ENCODE measurements at places on chromosomes 11 and 22.
A peak's percentile ranks its signal among the peaks of the same experiment; 100 is the strongest.

DNA sequence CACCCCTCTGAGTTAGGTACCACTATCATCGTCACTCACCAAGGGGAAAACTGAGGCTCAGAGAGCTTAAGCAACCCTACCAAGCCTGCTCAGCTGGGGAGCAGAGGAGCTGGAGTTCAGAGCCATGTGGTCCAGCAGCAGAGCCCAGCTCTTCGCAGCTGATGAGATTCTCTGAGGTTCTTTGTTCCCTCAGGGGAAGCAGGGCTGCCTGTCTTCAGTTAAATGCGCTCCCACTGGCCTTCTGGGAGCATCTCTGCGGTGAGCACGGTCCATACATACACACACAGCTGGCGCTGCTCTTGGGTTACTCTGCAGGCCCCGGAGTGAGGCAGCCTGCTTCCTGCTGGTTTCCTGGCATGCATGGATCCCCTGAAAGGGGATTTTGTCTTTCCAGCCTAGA lies 5.2 kb upstream of the PTGDR2 start:
- peak; percentile 42 for DNase-seq

DNA sequence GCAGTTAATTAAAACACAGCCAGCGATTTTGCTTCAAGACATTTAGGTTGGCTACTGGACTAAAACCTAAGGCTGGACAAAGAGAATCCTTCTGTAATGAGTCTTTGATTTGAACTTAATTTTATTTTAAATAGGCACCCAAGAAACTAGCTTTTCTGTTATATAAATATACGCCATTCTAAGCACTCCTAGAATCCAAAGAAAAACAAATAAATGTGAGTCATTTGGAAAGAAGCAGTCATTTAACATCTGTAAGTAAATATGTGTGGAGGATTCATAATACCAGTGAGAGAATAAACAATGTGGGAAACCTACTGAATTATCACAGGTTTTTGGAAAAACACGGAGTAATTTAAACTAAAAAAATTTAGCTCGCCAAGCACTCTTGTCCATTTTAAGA lies 1.2 kb upstream of the TECTA start:
- no peak for DNase-seq

GRCh38 chr11:134644476-134645456 lies 232.7 kb upstream of the B3GAT1 start:
- peak; percentile 50 for DNase-seq

GRCh38 chr11:78432956-78433355 lies 15.3 kb upstream of the GAB2 start:
- no peak for DNase-seq

DNA sequence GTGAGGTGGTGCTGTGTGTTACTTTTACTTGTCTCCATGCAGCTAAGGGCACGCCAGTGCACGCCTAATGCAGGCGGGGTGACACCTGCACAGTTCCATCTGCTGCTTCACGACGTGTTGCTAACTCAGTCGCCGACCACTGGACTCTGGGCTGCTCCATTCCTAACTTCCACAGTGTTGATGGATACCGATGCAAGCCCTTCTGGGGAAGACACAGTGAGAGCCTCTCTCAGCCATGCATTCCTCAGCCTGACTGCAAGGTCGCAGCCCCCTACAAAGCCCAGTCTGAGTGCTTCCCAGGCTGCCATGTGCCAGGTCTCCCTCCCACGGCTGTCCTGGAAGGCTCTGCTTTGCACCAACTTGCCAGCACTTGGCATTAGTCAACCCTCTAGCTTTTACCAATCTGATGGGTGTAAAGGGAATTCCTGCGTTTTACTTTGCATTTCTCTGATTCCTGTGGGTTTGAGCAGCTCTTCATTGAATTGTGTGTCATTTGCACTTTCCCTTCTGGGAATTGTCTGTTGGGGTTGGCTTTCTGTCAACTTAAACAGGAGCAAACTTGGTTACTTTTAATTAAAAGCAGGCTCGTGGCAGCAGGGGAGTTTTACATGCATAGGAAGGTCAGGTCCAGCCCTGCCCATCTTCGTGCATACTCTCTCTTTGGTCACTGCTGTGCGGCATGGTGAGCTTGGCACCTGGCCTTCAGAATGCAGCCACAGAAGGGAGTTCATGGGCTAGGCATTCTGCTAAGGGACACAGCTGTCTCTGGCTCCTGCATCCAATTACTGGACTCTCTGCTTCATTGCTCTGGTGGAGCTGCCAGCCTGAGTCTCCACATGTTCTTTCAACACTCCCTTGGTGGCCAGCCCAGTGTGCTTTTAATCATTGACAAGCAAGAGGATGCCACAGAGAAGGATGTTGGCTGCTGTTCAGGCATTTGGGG lies 34.6 kb upstream of the SHANK2 start:
- peak; percentile 56 for DNase-seq

- DNase-seq, result no peak
Measured at GRCh38 chr11:115521825-115522224, 17.6 kb upstream of the CADM1 start.

DNA sequence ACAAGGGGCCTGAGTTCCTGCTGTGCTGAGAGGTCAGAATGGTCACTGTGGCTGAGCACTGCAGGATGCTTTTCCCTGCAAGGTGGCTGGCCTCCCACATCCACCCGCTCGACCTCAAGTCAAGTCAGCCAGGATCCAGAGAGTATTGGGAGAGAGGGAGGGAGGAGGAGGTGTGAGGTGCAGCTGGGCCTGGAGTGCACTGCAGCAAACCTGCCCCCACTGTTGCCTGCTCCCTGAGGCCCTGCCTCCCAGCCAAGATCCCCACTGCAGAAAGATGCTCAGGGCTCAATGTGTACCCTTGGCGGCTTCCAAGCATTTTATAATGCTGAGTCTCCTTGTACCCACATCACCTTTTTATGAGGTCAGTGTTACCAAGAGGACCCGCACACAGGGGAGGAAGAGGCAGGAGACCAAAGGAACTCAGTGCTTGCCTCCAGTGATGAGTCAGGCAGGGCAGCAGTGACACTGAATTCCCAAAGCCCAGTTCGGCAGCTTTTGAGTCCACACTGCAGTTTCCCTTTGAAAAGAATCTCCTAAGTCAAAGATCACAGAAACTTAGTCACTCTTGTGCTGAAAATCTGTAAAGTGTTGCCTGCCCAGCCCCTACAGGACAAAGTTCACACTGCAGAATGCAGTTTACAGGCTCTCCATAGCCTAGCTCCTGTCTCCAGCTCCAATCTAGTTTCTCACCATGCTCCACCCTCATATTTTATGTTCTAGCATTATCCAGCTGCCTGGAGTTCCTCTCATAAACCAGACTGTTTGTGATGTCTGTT lies 3.1 kb downstream of the ENDOD1 start:
- DNase-seq, result no peak

DNA sequence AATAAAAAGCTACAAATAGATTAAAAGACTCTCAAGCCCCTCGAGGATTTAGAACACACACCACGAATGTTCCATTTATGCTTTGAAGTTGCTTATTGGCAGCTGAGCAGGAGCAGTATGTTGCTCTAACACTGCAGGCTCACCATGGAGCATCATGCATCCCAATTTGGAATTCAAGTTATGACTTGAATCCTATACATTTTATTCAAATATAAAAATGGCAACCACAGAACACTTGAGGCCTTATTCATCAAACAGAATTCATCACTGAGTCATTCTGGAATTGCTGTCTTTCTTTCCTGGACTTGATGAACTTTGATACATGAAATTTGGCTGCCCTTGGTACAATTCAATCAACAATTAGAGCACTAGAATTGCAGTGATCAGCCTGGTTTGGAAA lies 24.5 kb upstream of the BLID start:
- DNase-seq, result no peak

DNA sequence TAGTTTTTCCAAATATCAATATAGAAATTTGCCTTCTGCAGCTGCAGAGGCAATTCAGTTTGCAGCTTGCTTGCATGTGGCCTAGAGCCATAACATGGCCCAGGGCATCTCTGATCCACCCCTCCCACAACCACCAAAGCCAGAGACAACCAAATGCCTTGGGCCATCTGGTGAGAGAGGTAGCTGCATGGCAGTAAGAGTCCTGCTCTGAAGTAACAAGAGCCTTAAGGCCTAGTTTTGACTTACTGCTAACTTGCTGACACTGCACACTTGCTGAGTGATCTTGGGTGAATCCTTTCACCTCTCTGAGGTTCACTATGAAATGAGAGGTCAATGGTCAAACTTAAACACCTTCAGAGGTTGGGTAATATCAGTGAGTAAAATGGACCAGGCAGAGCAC lies 4.9 kb upstream of the SPECC1L start:
- no peak for DNase-seq

DNA sequence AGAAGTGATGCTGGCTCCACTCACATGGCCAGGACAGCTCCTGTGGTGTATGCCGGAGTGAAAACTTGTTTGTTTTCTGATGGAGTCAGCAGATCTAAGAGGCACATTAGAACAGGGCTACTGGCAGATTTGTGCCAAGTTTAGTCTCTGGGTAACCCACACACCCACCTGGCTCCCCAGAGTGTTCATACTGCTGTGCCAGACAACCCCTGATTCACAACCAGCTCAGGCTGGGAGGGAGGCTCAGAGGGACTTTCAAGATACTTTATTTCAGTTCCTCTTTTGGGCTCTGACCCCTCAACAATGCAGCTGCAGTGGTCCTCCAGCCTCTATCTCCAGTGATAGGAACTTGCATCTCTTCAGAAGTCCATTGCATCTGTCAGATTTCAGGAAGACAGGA lies 8.5 kb downstream of the NTM start:
- no peak for DNase-seq

DNA sequence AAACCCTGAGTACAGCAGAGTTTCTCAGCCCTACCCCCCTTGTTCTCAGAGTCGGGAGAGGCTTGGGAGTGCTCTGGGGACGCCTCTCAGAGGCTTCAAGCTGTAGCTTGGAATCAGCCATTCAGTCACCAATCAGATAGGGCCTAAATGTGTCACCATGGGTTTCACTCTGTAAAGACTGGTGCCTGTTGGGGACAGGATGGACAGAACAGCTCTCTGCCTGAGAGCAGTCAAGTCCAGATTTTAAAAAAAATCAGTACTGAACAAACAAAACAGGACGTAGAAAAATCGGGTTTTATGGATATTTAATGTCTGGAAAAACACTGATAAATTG lies 1.3 kb downstream of the FADD start:
- DNase-seq, result no peak

- no peak for DNase-seq
Measured at GRCh38 chr11:11975201-11976092, 33.0 kb downstream of the DKK3 start.

DNA sequence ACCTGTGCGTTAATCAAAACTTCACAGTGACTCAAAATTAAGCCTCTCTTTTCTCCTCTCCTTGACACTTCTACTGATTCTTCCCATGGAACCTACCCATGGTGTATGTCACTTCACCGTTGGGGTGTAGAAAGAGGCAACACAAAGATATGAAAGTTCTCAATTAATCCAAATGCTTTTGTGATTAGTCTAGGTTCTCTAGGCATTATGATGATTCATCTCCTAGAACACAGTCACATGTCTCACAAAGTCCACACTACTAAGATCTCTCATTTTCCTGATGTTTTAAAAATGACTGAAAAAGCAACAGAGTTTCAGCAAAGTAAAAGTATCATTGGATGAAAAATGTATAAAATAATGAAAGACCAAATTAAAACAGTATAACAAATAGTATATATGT lies 13.7 kb upstream of the SCGB2A2 start:
- no peak for DNase-seq

GRCh38 chr22:23122992-23123803 lies 18.6 kb downstream of the RSPH14 start:
- DNase-seq, result no peak

DNA sequence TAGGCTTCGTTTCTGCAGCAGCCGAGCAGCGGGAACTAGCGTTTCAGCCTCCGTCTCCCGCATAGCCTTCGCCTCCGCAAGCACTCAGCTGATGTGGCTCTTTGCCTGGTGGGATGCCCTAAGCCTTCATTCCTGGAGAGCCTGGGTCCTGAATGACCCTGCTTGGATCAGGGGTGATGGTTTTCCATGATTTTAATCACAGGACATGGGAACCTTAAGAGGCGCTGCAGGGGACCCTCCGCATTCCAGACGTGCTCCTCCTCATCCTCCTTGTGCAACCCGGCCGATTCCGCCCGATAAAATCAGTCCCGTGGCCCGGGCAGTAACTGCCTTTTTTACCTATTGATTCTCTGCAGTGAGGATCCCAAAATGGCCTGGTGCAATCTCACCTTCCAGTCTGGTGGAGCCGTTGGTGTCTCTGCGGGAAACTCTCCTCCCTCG lies 8.2 kb downstream of the C11orf21 start:
- peak; percentile 27 for DNase-seq

DNA sequence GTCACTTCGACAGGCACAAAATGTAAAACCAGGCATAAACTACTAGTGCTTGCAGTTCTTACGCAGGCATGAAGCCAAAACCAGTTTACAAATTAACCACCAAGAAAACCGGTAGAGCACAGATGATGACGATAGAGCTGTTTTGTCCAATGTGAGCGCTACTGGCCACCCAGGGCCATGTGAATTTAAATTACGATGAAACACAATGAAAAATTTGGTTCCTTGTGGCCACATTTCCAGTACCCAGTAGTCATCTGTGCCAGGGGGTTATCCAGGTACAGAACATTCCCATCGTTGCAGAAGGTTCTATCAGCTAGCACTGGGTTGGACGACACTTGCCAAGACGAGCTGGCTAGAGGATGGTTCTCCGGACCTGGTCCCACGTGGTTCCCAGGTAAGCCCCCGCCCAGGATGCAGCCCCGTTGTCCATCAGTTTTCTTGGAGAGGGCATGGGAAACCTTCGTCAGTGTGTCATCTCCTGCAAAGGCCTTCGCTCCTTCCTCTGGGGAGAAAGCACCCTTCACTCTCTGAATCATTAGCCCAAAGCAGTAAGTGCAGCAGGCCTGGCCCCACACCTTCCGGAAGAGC lies 1.1 kb upstream of the CD81 start:
- DNase-seq, result no peak

- DNase-seq, result no peak
Measured at GRCh38 chr11:107263844-107264563, 193.6 kb downstream of the CWF19L2 start.

DNA sequence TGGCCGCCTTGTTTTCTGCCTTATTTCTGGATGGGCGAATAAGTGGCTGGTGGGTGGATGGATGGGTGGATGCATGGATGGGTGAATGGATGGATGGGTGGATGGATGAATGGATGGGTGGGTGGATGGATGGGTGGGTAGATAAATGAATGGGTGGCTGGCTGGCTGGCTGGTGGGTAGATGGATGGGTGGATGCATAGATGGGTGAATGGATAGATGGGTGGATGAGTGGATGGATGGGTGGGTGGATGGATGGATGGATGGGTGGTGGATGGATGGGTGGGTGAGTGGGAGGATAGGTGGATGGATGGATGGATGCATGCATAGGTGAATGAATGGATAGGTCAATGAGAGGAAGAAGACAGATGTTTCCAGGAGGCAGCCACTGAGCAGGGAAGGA lies 98.9 kb downstream of the CACNA1I start:
- no peak for DNase-seq

DNA sequence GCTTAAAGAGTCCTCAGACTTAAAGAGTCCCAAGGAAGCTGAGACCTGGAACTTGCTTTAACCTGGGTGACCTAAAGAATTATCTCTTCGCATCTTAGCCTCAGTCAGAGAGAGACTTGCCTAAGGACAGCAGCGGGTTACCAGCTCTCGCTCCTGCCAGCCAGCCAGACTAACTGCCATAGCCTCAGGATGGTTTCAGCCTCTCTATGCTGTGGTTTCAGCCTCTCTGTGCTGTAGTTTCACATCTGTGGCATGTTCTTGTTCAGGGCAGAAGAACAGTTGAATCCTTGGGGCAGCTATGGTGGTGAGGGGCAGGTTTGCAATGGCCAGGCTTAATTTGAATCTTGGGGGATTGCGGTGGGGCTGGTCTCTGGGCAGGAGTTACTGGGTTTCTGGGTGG lies 2.3 kb downstream of the FRMD8 start:
- no peak for DNase-seq

- no peak for DNase-seq
Measured at GRCh38 chr11:108662700-108663099, 2.2 kb upstream of the DDX10 start.

GRCh38 chr11:83691451-83691950 lies 405.3 kb upstream of the CCDC90B start:
- no peak for DNase-seq

Measured in sigmoid colon (tissue), 7 donors.